Fibroblast of skin of back (primary cell): ENCODE measurements at places on chromosomes 13 and 19.

DNA sequence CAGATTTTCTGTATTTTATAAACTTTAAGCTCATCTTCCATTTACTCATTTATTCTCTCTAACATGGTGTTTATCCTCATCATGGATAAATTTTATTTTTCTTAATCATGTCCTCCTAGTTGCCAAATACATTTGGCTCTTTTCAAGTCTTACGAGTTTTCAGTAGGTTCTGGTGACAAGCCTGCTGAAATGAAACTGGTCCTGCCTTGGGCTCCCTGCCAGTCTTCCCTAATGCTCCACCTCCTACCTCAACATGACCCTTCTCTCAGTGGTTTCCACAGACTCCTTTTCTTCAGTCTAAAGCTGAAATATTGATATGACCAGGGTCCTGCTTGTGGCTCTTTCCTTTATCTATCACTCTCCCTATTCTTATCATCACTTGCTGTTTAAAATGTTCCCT is 81.2 kb downstream of the TRPC4 start:
- DNase-seq = no peak

GRCh38 chr19:6276447-6276846 is 3.3 kb downstream of the MLLT1 start:
- peak; percentile 74 for DNase-seq

DNA sequence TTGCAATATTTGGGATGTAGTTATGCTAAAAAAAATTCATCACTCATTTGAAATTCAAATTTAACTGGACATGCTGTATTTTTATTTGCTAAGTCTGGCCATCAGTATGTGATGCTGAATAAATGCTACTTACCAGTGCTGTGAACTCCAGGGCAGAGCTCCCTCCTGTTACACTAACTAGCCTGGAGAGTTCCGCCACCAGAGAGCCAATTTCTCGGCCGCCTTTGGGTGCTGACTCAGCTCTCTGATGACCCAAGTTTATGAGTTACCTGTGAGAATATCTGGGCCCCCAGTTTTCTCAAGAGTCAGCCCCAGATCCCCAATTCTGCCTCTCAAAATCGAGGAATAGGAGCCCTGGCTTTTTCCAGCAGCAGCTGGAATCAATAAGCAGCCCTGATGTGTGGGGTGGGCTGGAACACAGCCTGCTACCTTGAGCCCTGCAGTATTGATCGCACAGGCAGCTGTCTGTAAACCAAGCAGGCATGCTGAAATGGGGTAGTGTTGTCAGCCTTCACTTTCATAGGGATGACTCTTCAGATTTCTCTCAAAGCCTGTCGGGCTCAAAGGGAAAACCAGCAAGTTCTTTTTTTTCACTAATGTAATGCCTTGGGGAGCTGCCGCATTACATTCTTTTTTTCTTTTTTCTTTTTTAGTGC is 113.7 kb downstream of the DNAJC15 start:
- DNase-seq = peak; percentile 26

GRCh38 chr19:27896091-27896490 is 1316.9 kb downstream of the UQCRFS1 start:
- DNase-seq = no peak

- peak; percentile 32 for DNase-seq
These were observed 881.9 kb downstream of the SLITRK6 start for GRCh38 chr13:84917252-84917878.

DNA sequence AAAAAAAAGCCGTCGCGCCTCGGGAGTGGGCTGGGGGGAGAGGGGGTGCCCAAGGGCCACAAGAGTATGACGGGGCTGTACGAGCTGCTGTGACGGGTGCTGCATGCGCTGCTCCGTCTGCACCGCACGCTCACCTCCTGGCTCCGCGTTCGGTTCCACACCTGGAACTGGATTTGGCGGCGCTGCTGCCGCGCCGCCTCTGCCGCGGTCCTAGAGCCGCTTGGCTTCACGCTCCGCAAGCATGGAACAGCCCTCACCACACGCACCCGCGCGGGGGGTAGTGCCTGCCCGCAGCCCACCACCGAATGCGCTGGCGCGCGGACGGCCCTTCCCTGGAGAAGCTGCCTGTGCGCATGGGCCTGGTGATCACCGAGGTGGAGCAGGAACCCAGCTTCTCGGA is 18.8 kb downstream of the C1QTNF9 start:
- no peak for DNase-seq
